AG08395 (cell line): ENCODE measurements at places on chromosomes 2 and 18.

DNA sequence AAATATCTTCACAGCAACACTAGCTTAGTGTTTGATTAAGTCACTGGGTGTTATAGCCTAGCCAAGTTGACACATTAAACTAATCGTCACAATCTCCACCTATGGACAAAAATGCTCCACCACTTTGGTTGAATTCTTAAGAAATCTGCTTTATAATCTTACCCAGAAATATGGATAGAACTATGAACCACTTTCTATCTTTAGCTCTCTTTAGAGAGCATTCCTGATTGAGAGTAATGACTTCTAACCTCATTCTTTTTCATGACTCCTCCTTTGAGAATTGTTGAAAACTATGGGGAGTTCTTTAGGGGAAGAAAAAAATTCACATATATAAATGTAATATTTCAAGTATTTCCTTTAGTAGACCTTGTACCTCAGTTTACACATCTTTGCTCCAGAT, 1282.2 kb upstream of the ZEB2 start:
- no peak for DNase-seq

GRCh38 chr2:31402388-31402787, 12.2 kb downstream of the XDH start:
- DNase-seq, result peak; percentile 12

DNA sequence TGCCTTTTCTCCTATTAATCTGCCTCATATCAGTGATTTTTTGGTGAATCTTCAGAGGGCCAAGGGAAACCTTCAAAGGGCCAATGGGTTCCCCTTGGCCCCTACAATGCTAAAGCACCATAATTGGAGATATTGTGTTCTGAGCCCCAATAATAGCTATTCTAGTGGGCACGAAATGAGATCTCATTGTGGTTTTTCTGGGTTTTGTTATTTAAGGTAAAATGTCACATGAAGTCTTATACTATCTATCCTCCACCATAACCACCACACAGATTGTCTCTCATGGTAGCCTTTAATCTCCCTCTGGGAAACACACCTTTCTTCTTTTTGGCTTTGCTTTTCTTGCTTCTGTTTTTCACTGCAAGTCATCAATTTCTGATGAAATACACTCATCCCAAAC, 152.8 kb downstream of the B3GNT2 start:
- DNase-seq, result no peak

DNA sequence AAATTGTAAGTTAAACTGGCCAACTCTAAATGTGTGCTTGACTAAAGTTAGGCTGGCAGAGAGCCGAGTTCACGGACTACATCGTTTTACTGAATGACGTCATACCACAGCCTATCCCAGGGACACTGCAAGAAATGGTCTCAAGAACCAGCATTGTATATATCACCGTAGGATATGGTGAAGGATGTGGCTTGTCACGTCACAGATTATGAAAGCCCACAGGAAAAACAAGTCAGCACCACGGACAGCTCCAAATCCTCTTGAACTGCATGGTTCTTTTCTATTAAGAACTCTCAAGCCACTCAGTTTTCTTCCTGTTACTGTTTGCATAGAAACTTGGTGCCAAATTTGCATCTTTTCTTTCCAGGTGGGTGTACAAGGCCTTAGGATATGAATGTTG, 85.1 kb upstream of the ACAA2 start:
- peak; percentile 52 for DNase-seq

- DNase-seq, result no peak
Measured at GRCh38 chr2:167607211-167607610, 640.2 kb downstream of the STK39 start.
